Pancreas (tissue), 10 donors: ENCODE measurements at places on chromosomes 16 and 17. TPM values are rescaled to one million over a fixed set of nuclear protein-coding genes. Genes with fewer than 3 reads are reported as not detected.

DNA sequence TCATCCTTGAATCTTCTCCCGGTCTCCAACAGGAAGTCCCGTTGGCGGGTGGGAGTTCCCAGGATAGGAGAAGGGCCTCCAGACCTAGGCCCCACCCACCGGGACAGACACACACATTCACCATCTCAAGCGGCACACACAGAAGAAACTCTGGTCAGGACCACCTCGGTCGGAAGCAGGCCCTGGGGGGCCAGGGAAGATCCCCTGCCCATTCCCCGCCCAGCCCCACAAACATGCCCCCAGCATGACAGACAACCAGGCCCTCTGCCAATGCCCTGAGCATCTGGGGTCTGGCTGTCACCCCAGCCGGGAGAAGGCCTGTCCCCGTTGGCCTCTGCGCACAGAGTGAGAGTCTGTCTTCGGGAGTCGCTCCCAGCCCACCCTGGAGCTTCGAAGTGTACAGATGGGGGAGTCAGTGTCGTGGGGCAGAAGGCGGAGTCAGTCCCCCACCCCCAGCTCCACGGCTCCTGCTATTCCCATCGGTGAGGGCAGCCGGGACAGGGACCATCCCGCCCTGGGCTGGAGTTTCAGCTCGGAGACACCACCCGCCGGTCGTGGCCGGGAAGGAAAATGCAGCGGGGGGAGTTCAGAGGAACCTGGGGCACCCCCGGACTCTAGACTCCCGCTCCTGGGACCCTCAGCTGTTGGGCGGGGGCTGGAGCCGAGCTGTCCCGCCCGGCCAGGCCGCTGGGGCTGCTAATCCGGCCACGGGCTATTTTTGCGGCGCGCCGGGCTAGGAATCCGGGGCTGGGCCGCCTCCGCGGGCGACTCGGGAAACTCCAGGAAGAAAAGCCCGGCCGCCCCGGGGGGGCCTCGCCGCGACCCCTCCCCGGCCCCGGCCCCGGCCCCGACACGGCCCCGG, 660 bp downstream of the RHBDF1 start:
- no peaks in the 10 kb centered on the region for H3K27me3 ChIP-seq
- H3K36me3 ChIP-seq: no peaks in the 10 kb centered on the region
- H3K4me1 ChIP-seq: peaks cover 7% of the 10 kb centered on the region
- H3K27ac ChIP-seq: peak overlapping the region; percentile 78
- H3K4me3 ChIP-seq: peak overlapping the region; percentile 48

DNA sequence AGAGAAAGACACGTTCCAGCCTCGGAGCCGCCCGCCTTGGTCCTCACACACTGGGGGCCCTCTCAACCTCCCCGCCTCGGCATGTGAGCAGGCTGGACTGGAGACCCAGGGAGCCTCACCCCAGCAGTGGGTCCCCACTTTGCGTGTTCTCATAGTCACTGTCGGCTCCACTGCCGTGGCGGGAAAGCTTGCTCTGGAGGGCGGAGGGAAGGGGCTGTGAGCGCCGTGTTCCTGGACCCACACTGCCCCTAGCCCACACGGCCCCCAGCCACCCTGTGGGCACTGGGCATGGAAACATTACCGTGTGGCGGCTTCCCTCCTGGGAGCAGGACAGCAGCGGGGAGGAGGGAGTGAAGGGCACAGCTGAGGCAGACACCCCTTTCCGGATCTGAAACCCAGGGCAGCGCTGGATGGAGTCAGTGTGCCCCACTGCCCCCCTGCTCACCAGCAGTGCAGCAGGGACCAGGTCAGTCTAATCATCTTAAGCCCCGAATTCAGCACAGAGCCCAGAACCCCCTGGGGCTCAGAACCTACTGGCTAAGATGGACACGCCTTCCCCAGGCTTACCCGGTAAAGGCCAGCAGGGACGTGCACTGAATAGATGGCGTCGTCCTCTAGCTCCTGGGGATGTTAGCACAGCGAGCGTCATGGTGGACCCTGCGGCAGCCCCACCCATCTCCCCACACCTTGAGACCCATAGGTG, 7.2 kb downstream of the TP53I13 start:
- no peak overlapping the region for H3K4me3 ChIP-seq
- H3K36me3 ChIP-seq: no peaks in the 10 kb centered on the region
- peaks cover 9% of the 10 kb centered on the region for H3K4me1 ChIP-seq

GRCh38 chr16:83185902-83186301, 559.1 kb downstream of the CDH13 start:
- H3K27ac ChIP-seq: no peak overlapping the region
- H3K4me3 ChIP-seq: no peak overlapping the region
- no peak for DNase-seq

Gene KRT15
- 0.20 TPM for total RNA-seq

GRCh38 chr17:5226940-5227878, 7.5 kb downstream of the SCIMP start:
- no peak for DNase-seq
- no peak overlapping the region for H3K4me3 ChIP-seq
- no peaks in the 10 kb centered on the region for H3K36me3 ChIP-seq
- no peaks in the 10 kb centered on the region for H3K4me1 ChIP-seq
- H3K27me3 ChIP-seq: no peaks in the 10 kb centered on the region
- no peak overlapping the region for H3K27ac ChIP-seq

Gene TBC1D26
- not detected for total RNA-seq
